Activated naive CD4-positive, alpha-beta T cell treated with anti-CD3 and anti-CD28 coated beads, Interleukin-2, amount 50 U/mL, for 16 hours (primary cell): ENCODE measurements at places on chromosomes 5 and 9.

DNA sequence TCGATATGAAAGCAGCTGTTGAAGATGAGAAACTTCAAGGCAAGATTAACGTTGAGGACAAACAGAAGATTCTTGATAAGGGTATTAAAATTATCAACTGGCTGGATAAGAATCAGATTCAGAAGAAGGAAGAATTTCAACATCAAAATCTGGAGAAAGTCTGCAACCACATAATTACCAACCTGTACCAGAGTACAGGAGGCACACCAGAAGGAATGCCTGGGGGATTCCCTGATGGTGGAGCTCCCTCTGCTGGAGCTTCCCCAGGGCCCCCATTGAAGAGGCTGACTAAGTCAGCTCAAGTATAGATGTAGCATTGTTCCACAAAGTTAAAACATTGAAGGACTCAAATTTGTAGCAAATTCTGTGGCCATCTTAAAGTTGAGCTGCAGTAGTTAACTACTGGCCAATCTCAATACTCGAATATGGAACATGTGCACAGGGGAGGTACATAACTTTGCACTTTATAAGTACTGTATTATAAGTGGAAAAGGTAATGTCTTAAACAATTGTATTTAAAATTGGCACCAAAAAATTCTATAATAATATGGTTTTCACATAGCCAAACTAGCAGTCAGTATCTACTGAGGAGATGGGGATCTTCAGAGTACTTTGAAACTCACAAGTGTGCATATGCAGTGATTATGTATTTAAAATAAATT lies 237.5 kb downstream of the CHSY3 start:
- DNase-seq, result no peak

DNA sequence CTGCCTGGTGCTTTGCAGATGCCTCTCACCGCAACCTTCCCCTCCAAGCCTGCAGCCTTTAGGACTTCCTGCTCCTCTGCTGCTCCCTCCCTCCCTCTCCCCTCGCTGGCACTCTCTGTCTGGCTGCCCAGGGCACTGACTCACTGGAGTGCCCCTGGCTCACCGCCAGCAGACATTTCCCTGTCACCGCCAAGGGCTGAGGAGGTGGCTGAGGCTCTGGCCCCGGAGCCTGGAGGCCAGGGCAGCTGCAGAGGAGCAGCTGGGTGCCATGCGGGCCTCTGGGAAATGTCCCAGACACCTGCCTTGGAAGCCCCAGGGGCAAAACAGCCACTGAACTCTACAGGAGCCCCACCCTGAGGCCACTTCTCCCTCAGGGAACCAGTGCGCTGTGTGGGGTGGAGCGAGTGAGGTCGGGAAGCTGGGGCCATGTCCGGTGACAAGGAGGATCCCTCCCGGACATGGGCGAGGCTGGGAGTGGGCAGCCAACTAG lies 53.4 kb downstream of the TENT4A start:
- DNase-seq, result peak; percentile 42

- DNase-seq, result no peak
Observed at GRCh38 chr9:135612981-135613910, 26.1 kb downstream of the GLT6D1 start.

DNA sequence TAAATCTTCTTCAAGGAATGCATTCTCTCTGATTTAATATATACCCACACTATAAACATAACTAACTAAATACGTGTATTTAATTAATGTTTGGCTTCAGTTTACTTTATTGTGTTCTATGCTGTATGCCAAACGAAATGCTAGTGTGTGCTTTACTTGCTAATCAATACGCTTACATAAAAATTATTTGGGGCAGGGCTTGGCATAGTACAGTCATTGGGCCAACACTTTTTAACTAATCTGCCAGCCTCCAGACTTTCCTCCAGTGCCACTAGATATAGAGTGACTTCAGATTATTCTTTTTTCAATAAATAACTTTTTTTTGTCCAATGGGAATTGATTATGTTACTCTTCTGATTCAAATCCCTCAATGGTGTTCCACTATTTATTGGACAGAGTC lies 8.7 kb upstream of the CARNMT1 start:
- DNase-seq, result no peak

- no peak for DNase-seq
Observed at GRCh38 chr9:70044490-70045307, 1.1 kb downstream of the MAMDC2 start.

GRCh38 chr9:115328228-115328627 lies 210.3 kb upstream of the TNC start:
- no peak for DNase-seq

DNA sequence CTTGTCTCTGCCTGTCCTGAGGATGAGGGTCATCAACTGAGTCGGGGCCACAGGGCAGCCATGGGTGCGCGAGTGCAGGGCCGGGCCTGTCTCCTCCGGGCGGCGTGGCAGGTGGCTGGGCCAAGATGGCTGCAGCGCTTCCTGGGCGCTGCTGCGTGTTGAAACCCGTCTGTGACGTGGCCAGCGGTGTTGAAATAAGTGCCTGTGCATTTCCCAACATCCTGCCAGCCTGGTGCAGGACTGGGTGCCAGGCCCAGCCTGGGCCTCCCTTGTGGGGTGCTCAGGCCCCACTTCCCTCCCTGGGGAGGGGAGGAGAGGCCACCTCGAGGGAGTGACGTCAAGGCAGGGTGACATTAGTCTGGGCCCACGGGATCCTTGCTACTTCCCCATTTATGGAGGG lies 45.5 kb downstream of the RXRA start:
- DNase-seq, result no peak

DNA sequence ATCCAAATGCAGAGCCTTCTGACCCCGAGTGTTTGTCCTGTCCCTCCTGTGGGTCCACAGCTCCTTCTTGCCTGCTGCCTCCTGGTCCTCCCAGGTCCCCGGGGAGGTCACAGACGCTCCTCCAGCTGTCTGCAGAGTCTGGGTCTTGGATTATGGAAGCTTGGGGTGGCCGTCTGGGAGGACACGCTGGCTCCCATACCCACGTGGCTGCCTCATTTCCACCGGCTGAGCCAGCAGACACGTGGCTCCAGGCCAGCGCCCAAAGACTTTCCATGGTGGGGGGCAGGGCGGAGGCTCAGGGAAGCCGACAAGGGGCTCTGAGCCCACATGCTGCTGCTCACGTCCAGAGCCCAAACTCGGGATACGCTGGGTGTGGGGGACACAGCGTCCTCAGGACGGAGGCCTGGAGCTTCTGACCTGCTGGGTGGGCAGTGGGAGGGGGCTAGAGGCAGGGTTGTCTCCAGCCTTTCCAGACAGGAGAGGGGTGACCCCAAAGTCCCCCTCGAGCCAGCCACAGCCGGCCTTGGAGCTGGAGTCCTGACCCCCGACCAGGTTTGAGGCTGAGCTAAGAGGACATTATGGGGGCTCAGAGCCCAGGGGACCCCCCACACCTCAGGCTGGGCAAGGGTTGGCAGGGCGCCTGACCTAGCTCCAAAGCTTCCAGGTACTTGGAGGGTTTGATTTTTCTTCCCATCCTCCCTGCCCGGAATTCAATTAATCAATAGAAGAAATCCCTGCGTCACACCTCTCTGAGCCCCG lies 24.2 kb upstream of the RNU6ATAC start:
- no peak for DNase-seq

DNA sequence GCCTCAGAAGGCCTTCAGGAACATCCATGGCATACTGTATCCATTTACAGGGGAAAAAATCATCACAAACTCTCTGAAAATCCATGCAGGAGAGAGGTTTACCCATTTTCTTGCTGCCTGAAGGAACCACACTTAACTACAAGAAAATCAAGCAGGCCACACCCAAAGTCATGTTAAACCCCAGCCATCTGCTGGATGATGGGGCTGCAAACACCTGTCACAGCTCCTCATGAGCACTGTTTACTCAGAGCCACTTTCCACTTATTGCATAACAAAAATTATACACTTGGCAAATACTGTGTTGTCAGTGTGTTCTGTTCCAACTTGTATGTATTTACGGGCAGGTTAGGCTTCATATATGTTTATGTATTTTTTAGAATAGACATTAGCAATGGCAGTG lies 35.8 kb downstream of the PPIC start:
- DNase-seq, result no peak

DNA sequence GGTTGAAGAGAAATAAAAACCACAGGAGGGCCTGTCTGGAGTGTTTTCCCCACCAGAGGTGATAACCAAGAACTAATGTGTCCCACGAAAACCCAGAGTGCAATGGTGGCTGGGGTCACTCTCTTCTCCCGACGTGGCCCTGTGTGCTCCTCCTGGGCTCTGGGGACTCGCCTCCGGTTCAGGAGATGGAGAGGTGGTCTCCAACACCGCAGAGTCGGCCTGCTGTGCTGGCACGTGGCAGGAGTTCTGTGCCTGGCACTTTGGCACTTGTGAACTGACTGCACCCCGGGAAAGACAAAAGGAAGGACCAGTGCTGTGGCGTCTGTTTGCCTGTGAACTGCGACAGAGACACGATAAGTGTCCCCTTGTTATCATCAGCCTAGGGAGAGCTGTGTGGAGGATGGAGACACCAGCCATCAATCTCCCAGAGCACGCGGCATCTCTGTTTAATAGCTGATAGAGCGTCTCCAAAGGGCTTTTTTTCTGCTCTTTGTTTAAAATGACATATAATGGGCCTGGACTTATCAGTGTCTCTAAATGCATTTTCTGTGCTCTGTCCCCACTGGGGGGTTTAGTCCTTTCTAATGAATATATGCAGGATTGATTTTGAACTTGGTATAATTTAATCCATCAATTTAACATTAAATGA lies 98.3 kb downstream of the MRPL36 start:
- DNase-seq, result no peak

- no peak for DNase-seq
Observed at GRCh38 chr9:88936668-88937067, 54.6 kb upstream of the S1PR3 start.

DNA sequence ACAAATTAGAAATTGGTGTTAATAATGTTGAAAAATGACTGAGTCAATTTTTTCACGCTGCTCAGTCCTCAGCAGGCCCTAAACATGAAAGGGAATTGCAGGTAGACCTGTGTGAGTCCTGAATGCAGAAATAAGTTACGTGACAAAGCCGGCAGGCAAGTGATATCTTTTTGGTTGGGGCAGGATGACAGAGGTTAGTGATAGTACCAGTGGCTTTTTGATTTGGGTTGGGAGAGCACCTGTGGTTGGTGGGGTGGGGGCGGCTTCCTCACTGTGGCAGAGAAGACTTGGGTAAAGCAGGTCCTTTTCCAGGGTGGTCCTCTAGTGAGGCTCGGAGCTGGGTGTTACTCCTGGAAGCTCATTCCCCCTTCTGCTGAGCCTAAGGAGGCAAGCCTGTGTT lies 164.7 kb downstream of the TMEM167A start:
- no peak for DNase-seq

- no peak for DNase-seq
Observed at GRCh38 chr5:140039561-140039960, 3.5 kb downstream of the NRG2 start.

GRCh38 chr5:31638345-31638744 lies 586 bp upstream of the PDZD2 start:
- DNase-seq, result no peak

DNA sequence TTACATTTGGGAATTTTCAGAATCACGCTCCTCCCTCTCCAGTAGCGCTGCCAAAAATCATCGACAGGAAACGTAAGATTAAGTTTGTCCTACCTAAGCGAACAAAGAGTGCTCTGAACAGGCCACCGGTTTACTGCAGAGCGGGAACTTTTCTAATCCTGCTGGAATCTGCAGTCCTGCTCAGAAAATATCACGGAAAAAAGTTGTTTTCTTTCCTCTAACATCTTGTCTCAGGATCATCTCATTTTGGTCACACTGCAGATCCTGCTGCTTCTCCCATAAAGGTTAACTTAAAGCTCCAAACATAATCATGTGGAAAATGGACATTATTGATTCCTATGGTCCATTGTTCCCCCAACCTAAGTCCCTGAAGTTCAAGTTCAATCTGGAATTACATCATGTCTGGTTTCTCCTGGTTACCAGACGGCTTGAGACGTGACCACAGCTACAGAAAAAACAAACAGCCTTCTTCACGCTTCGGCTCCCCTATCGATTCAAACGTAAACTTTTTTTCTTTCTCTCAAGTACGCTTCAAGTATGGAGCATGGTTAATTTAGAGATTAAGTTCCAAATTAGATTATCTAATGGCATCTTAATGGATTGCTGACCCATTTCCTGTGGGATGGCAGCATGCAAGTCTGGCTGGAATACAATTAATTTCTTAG lies 217.6 kb downstream of the NFIB start:
- DNase-seq, result no peak

GRCh38 chr9:69740872-69741505 lies 18.8 kb downstream of the PTAR1 start:
- DNase-seq, result no peak

DNA sequence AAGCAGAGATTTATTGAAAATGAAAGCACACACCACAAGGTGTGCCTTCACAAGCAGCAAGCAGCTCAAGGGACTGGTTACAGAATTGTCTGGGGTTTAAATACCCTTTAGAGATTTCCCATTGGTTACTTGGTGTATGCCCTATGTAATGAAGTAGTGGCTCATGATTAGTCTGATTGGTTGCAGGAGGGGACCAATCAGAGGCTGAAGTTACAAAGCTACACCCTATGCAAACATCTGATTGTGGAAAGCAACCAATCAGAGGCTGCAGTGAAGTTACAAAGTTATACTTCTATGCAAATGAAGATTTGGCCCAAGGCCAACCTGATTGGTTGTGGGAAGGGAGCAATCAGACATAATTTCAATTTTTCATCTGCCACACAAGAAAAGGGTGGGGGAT lies 119.9 kb downstream of the C9orf152 start:
- no peak for DNase-seq

DNA sequence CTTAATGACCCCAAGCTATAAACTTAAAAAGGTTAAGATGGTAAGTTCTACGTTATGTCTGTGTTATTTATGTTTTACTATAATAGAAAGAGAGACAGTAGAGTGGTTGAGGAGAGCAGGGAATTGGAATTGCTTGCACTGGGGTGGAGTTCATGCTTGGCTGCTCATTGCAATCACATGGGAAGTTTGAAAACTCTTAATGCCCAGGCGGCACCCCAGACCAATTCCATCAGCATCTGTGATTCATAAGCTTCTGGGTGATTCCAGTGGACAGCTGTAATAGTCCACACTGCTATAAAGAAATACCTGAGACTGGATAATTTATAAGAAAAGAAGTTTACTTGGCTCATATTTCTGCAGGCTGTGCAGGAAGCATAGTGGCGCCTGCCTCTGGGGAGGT lies 323.9 kb upstream of the MSX2 start:
- DNase-seq, result no peak

- peak; percentile 21 for DNase-seq
Observed at GRCh38 chr9:20314981-20315380, 307.3 kb downstream of the MLLT3 start.
